ENCODE measurements at places on chromosomes 12 and 14.

DNA sequence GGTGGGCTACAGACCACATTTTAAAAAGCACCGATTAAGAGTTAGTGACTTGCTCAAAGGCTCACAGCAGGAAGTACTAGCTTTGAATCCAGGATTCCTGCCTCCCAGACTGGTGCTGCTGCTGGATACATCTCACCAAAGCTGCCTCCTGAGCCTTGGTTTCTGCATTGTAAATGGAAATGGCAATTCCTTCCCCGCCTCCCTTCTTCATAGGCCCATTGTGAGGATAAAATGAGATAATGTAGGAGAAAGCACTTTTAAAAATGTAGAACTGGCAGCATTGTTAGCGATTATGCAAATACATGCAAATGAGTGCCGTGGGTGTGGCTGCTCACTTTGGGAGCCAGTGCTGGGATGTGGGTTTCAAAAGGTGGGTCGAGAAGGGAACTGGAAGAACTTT lies 15.4 kb downstream of the PDE1B start:
- no peak for DNase-seq

DNA sequence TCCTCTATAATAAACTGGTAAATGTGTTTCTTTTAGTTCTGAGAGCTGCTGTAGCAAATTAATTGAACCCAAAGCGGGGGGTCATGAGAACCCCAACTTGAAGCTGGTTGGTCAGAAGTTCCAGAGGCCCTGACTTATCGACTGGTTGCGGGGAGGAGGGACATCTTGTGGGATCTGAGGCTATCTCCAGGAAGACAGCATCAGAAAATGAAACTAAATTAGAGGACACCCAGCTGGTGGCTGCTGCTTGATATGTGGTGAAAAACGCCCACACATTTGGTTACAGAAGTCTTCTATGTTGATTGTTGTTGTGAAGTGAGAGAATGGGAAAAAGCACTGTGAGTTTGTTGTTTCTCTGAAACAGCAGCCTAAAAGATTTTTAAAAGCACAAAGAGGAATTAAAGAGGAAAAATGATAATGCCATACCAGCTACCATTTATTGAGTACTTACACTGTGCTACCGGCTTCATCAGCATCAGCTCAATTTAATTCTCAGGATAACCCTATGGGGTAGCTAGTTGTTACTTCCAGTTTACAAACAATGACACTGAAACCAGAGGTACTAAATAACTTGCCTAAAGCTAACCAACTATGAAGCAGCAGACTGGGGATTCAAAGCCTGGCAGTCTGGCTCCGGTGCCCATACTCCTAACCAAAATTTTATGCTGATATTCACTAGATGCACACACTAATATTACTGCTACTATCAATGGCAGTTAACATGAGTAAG lies 24.3 kb downstream of the DDX24 start:
- no peak for DNase-seq

- no peak for DNase-seq
These were observed 460.4 kb downstream of the DPF3 start for GRCh38 chr14:72433511-72433910.

GRCh38 chr14:79656056-79656455 lies 555.2 kb downstream of the DIO2 start:
- DNase-seq: no peak

GRCh38 chr12:64665514-64665913 lies 55.2 kb downstream of the RASSF3 start:
- no peak for DNase-seq

GRCh38 chr14:83331513-83331912 lies 1797.9 kb upstream of the SEL1L start:
- DNase-seq: no peak

DNA sequence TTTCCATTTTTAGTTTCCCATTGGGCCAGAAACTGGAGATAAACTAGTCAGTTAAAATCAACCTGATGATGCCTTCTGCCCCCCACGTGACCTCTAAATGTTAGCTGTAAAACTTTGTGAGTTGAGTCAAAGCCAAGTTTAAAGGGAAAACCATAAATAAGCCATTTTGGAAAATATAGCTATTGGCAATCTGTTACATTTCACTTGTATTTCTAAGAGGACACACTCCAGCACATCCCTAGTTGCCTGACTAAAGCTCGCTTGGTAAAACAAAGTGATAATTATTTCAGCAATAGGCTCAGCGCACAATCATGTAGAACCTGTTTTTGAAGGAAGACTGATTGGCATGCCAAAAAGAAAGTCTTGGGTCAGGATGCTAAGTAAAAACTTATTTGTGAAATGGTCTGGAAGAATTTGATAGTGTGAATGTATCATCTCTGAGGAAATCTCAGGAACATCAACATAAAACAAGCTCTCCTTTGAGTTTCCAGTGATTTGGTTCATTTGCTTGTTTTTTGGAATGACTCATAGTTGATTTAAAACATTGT lies 49.2 kb upstream of the AEBP2 start:
- DNase-seq: no peak

- no peak for DNase-seq
These were observed 136.0 kb downstream of the KSR2 start for GRCh38 chr12:117832459-117833457.

All from NCI-H1092 treated with DMSO at 0.1 percent for 48 hours (cell line).